Natural killer cell treated with Interleukin-12 subunit alpha and Interleukin-12 subunit beta and Interleukin-15 and Interleukin-18, amount 100 ng/mL, for 72 hours (primary cell): ENCODE measurements at places on chromosomes 13 and 19. TPM values are rescaled to one million over a fixed set of nuclear protein-coding genes. Genes with fewer than 3 reads are reported as not detected.

- H3K27me3 ChIP-seq: no peaks in the 10 kb centered on the region
- peak overlapping the region; percentile 98 for H3K4me3 ChIP-seq
- peaks cover 39% of the 10 kb centered on the region for H3K4me1 ChIP-seq
- peak; percentile 88 for DNase-seq
- peak overlapping the region; percentile 94 for H3K27ac ChIP-seq
These were observed 3.1 kb downstream of the ABHD17A start for GRCh38 chr19:1882089-1882785.

GRCh38 chr19:33784432-33784831 is 12.2 kb upstream of the KCTD15 start:
- no peak overlapping the region for H3K27ac ChIP-seq
- H3K4me3 ChIP-seq: no peak overlapping the region
- peaks cover 6% of the 10 kb centered on the region for H3K4me1 ChIP-seq
- H3K27me3 ChIP-seq: peaks cover 32% of the 10 kb centered on the region
- DNase-seq: no peak
- no peaks in the 10 kb centered on the region for H3K36me3 ChIP-seq

GRCh38 chr13:32255724-32256109 is 59.4 kb downstream of the ZAR1L start:
- H3K27me3 ChIP-seq: no peaks in the 10 kb centered on the region
- H3K36me3 ChIP-seq: no peaks in the 10 kb centered on the region
- H3K4me1 ChIP-seq: peaks cover 8% of the 10 kb centered on the region
- DNase-seq: no peak

DNA sequence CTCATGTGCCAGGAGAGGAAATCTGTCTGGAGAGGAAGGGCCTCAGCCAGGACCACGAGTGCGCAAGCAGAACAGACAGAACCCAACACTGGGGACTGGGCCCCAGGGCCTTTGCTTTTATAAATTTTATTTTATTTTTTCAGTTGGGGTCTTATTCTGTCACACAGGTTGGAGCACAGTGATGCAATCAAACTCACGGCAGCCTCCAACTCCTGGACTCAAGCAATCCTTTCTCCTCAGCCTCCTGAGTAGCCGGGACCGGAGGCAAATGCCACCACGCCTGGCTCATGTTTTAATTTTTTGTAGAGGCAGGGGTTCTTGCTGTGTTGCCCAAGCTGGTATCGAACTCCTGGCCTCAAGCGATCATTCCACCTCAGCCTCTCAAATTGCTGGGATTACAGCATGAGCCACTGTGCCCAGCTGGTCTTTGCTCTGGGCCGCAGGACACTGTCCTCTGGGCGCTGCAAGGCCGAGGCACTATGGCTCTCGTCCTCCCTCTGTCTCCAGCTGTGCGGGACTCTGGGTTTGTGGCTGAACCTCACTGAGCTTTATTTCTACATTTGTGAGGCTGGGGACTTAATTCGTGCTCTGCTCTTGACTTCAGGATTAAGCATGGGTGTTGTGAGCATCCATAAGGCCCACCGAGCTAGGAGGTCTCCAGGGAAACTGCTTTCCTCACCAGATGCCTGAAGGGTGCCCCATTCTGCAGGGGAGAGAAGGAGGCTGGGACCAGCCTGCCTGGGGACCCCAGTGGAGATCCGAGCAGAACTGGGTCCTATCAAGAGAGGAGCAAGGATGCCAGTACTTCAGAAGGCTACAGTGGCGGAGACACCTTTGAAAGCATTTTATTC is 144.2 kb upstream of the VSTM2B start:
- DNase-seq: no peak
- no peak overlapping the region for H3K27ac ChIP-seq
- peaks cover 34% of the 10 kb centered on the region for H3K27me3 ChIP-seq
- H3K36me3 ChIP-seq: no peaks in the 10 kb centered on the region
- H3K4me1 ChIP-seq: no peaks in the 10 kb centered on the region

GRCh38 chr13:111413407-111414187 is 93.2 kb downstream of the TEX29 start:
- H3K36me3 ChIP-seq: no peaks in the 10 kb centered on the region
- H3K27ac ChIP-seq: no peak overlapping the region
- H3K4me1 ChIP-seq: no peaks in the 10 kb centered on the region
- no peak overlapping the region for H3K4me3 ChIP-seq

DNA sequence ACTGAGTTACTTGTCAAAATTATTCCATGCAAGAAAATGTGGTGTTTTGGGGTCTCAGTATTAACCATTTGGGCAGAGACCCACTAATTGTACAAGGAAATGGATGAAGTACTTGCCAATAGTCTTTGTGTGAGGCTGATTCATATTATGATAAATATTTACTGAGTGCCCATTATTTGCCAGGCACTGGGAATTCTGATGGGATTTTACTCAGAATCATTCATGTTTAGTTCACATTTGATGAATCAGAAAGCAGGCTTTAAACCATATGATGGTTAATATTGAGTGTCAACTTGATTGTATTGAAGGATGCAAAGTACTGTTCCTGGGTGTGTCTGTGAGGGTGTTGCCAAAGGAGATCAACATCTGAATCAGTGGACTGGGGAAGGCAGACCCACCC is 66.2 kb upstream of the SOX21 start:
- H3K27ac ChIP-seq: no peak overlapping the region
- H3K36me3 ChIP-seq: no peaks in the 10 kb centered on the region
- no peak for DNase-seq
- H3K27me3 ChIP-seq: no peaks in the 10 kb centered on the region
- no peak overlapping the region for H3K4me3 ChIP-seq

DNA sequence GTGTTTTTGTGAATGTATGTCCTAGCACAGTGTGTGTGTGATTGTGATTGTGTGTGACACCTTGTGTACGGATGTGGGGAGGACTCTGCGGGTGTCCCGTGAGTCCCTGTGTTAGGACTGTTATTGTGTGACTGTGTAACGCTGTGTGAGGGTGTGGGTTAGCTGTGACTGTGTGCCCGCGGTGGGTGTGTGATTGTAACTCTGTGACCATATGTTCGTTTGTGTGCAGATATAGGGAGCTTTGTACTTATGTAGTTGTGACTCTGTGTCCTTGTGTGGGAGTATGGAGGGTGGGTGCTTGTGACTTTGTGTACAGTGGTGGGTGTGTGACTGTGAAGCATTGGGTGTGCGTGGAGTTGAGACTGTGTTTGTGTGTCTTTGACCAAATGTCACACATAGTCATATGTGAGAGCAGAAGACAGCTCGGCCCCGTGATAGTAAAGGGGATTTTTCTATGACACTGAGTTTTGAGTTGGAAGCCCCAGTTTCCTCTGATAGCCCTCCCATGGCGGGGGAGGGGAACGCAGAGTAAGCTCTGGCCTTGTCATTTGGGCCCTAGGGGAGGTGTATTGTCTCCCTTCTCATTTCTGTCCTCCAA is 949 bp upstream of the ZNF260 start:
- peak; percentile 69 for DNase-seq
- H3K4me3 ChIP-seq: peak overlapping the region; percentile 95
- H3K27me3 ChIP-seq: no peaks in the 10 kb centered on the region
- H3K4me1 ChIP-seq: peaks cover 22% of the 10 kb centered on the region

DNA sequence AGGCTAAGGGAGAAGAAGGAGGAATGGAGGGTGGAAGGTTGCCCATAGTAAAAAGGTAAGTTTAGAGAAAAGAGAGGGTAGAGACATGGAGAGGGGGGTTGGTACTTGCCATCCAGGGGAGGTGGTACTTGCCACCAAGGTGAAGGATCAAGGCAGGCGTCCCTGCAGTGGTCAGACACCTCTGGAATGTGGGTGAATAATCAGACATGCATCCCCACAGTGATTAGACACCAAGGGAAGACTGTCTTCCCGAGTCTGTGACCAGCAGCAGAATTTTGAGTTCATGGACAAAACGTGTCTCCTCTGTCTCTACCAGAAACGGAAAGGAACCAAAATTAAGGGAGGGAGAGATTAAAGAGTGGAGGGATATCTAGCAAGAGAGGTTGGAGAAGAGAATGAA is 27.1 kb upstream of the IGFL1 start:
- no peaks in the 10 kb centered on the region for H3K4me1 ChIP-seq
- no peak overlapping the region for H3K4me3 ChIP-seq
- no peak for DNase-seq
- H3K36me3 ChIP-seq: no peaks in the 10 kb centered on the region
- H3K27ac ChIP-seq: no peak overlapping the region

DNA sequence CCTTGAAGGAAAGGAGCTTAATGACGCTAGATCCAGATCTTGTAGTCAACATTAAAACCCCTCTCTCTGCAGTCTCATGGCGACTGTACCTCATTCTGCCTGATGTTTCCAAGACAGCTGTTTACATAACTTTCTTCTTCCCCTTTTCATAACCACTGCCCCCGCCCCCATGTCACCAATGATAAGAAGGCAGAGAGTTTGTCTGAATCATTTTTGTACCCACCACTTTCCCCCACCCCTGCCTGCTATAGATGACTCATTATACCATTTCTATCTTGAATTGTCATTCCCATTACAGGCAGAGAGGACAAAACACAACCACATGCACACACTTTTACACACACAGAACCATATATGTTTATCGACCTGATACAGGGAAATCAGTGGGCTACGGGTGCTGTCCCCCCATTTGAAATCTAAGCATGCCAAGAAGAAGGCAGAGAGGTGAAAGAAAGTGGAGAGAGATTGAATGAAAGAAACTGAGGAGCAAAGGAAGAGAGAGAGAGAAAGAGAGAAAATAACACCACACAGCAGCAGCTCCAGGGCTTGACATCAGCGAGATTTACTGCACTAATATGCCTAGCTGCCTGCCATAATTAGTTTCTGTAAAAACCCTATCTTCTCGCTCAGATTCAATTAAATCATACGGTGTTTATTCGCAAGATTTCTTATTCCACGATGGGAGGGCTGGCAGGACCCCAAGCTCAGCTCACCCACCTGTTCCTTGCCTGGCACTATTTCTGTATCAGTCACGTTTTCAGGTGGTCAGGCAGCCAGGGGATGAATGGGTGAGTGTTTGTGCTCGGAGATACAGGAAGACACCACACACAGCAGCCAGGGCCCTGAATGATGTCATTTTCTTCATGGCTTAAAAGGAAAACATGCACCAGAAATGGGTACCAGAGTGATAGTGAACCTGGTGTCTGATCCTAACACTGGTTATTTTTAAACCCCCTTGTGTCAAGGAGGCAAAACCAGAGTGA is 114.3 kb upstream of the SERP2 start:
- peak overlapping the region; percentile 75 for H3K27ac ChIP-seq
- H3K4me3 ChIP-seq: peak overlapping the region; percentile 89
- H3K4me1 ChIP-seq: peaks cover 12% of the 10 kb centered on the region
- DNase-seq: peak; percentile 70
- H3K36me3 ChIP-seq: no peaks in the 10 kb centered on the region
- no peaks in the 10 kb centered on the region for H3K27me3 ChIP-seq

DNA sequence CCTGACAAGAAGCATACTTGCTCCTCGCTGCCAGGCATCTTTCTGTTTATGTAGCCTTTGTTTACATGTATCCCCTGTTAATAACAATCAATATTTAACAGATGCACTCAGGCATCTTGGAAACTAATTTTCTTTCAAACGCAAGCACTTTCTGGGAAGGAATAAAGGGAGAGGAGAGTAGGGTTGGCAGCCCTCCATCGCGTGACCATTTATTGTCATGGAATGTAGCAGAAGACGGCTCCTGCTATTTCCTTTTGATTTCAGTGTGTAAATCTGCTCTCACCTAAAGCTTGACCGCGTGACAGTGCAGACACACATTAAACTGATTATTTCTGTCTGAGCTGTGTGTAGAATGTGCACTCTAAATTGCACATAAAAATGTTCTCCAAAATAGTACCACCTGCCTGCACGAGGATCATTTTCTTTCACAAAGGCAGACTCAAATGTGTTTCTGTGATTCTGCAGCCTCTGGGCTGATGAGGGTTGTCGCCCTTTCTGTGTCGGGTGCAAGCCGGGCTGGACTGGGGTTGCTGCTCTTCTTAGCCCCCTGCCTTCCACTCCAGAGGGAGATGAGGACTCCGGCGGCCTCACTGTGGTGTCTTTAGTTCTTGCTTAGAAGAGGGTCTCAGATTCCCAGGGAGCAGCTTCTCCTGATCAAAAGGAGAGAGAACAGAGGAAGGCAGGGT is 223.5 kb upstream of the MAB21L1 start:
- H3K27me3 ChIP-seq: peaks cover 14% of the 10 kb centered on the region
- no peaks in the 10 kb centered on the region for H3K36me3 ChIP-seq
- H3K4me1 ChIP-seq: no peaks in the 10 kb centered on the region

GRCh38 chr13:52454459-52454819 is 839 bp upstream of the CKAP2 start:
- H3K27ac ChIP-seq: peak overlapping the region; percentile 93
- peak overlapping the region; percentile 92 for H3K4me3 ChIP-seq
- H3K36me3 ChIP-seq: no peaks in the 10 kb centered on the region
- H3K27me3 ChIP-seq: no peaks in the 10 kb centered on the region
- no peak for DNase-seq

- H3K4me1 ChIP-seq: no peaks in the 10 kb centered on the region
- no peak for DNase-seq
- peaks cover 29% of the 10 kb centered on the region for H3K36me3 ChIP-seq
- no peak overlapping the region for H3K4me3 ChIP-seq
- no peak overlapping the region for H3K27ac ChIP-seq
These were observed 68.7 kb downstream of the IPO5 start for GRCh38 chr13:98022210-98022609.

- peaks cover 67% of the 10 kb centered on the region for H3K4me1 ChIP-seq
- H3K36me3 ChIP-seq: peaks cover 5% of the 10 kb centered on the region
- no peaks in the 10 kb centered on the region for H3K27me3 ChIP-seq
These were observed 42.2 kb downstream of the GATAD2A start for GRCh38 chr19:19447536-19448237.

DNA sequence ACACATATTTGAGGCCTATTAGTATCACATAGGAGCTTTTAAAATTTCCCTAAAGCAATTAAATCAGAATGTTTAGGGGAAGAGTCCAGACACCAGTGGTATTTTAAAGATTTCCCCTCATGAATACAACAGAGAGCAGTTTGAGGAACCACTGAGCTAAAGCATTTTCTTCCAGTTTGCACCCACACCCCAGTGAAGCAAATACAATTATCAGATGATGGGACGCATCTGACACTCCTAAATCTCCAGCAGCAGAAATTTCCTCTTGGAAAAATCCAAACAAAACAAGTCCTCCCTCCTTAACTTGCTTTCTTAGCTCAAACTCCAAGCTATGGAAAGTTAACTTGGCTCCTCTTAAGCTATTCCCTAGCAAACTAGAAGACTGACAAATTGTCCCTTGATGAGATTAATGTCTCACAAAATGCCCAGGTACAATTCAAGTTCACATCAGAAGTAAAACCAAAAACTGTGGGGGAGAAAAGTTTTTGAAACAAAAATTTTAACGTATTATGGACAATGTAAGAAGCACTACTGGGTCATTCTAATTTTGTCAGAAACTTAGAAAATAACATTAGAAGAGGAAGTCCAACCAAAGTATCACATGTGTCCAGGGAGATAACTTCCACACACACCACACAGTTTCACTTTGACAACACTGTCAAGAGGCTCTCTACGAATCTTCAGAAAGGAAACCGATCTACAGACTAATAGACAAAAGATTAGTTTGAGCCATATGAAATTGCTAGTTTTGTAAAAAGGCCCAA is 74.1 kb downstream of the ABCC4 start:
- H3K27me3 ChIP-seq: no peaks in the 10 kb centered on the region
- no peaks in the 10 kb centered on the region for H3K36me3 ChIP-seq
- DNase-seq: no peak
- H3K4me3 ChIP-seq: peak overlapping the region; percentile 50
- peaks cover 10% of the 10 kb centered on the region for H3K4me1 ChIP-seq
- H3K27ac ChIP-seq: peak overlapping the region; percentile 48

Gene FLT3
- total RNA-seq: not detected

Gene SLC7A10
- not detected for total RNA-seq

Gene CNN2
- 141 TPM for total RNA-seq

Gene ZNF799
- 6.4 TPM for total RNA-seq

Gene MYBPC2
- not detected for total RNA-seq

Gene CILP2
- 0.21 TPM for total RNA-seq
